ENCODE measurements at places on chromosomes 12 and 14. TPM values are rescaled to one million over a fixed set of nuclear protein-coding genes. Genes with fewer than 3 reads are reported as not detected.

SMCO3 gene
- polyA plus RNA-seq = not detected

OR6C1 gene
- not detected for polyA plus RNA-seq

SYNDIG1L gene
- 3.2 TPM for polyA plus RNA-seq

BHLHE41 gene
- 1.1 TPM for polyA plus RNA-seq

BEGAIN gene
- 3.7 TPM for polyA plus RNA-seq

CREBL2 gene
- polyA plus RNA-seq = 7.3 TPM

TC2N gene
- polyA plus RNA-seq = 9.7 TPM

TBX3 gene
- polyA plus RNA-seq = 0.09 TPM

TOMM20L gene
- polyA plus RNA-seq = not detected

CLEC2D gene
- polyA plus RNA-seq = 4.2 TPM

ATF7IP gene
- 34.2 TPM for polyA plus RNA-seq

KRT7 gene
- 19.0 TPM for polyA plus RNA-seq

OVCH1 gene
- polyA plus RNA-seq = not detected

HCAR3 gene
- not detected for polyA plus RNA-seq

NUAK1 gene
- polyA plus RNA-seq = 6.7 TPM

RERGL gene
- not detected for polyA plus RNA-seq

SYNE2 gene
- polyA plus RNA-seq = 32.6 TPM

CCDC198 gene
- polyA plus RNA-seq = not detected

HRK gene
- polyA plus RNA-seq = 1.1 TPM

DDIT3 gene
- 4.7 TPM for polyA plus RNA-seq

BIN2 gene
- polyA plus RNA-seq = 0.05 TPM

ACTR10 gene
- 6.9 TPM for polyA plus RNA-seq

MGP gene
- polyA plus RNA-seq = not detected

SLC6A12 gene
- polyA plus RNA-seq = 0.63 TPM

MGAT4C gene
- 1.6 TPM for polyA plus RNA-seq

KCNH5 gene
- polyA plus RNA-seq = 0.24 TPM

MARCHF9 gene
- 7.8 TPM for polyA plus RNA-seq

RASSF9 gene
- polyA plus RNA-seq = 0.02 TPM

AMDHD1 gene
- polyA plus RNA-seq = 0.14 TPM

HOXC9 gene
- polyA plus RNA-seq = not detected

LTB4R2 gene
- polyA plus RNA-seq = 5.3 TPM

RAD51AP1 gene
- polyA plus RNA-seq = 9.9 TPM

WIF1 gene
- polyA plus RNA-seq = 1.7 TPM

ACVRL1 gene
- polyA plus RNA-seq = 0.35 TPM

HEATR5A gene
- 9.0 TPM for polyA plus RNA-seq

WASHC3 gene
- polyA plus RNA-seq = 8.3 TPM

MYH7 gene
- polyA plus RNA-seq = 0.02 TPM

Measured in H1 (cell line).